ENCODE measurements at places on chromosomes 7 and 10.
A peak's percentile ranks its signal among the peaks of the same experiment; 100 is the strongest.

DNA sequence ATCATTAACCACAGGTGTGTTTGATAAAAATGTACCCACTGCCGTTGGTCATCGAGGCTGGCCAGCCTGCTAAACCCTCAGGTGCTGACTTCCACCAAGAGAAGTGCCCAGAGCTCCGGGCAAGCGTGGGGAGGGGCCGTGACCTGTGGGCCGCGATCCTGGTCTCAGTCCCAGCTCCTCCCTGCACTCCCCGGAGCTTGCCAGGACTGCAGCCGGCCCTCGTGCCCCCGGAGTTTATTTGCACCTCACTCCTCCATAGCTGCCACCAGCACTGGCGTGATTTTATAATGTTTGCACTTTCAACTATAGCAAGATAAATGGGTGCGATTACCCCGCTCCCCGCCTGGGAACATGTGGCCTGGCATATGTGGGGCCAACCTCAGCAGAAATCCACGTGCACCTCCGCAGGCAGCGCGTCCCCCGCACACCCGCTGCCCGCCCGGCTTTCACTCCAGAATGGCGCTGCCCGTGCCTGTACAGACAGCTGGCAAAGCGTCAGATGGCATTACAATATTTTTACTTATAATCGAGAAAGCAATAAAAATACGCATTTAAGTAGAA is 30.8 kb downstream of the UNCX start:
- DNase-seq = no peak

- peak; percentile 21 for DNase-seq
Observed at GRCh38 chr7:38465956-38466355, 165.2 kb downstream of the AMPH start.

DNA sequence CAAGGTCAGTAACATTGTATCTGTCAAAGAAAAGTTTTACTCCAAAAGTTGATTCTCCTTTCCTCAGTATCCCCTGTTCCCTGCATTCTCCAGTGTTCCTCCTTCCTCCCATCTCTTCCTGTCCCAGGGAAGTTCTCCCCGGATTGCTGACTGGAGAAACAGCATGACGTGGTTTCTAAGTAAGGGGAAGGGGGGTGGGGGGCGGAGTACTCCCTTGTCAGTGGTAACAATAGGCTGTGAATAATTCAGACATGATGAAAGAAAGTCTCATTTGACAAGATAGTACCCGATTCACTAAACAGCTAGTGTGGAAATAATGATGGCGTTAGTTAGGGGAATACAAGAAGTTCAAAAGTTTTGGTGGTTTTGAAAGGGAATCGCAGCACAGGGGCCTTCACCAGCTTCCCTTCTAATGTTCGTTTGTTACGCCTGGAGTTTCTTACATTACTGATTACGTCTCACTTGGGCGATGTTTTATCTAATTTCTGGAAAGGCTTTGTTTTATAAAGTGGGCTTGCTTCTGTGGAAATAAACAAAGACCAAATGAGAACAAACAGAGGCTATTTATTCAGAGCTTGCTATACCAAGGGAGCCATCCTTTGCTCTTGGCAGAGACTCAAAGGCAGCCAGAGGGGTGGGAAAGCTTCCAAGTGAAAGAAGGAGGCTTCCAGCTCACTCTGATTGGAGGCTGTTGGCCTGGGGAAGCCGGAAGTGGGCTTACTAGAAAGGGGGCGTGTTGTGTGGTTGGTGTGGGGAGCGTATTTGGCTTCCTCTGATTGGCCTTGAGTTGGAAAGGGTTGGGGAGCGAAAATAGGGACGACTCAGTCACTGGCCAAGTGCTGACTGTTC is 453.7 kb downstream of the SDK1 start:
- DNase-seq = no peak

- DNase-seq = no peak
Observed at GRCh38 chr7:101115215-101115614, 11.7 kb upstream of the SERPINE1 start.

GRCh38 chr10:112716076-112716475 is 234.0 kb upstream of the TCF7L2 start:
- no peak for DNase-seq

- no peak for DNase-seq
Observed at GRCh38 chr7:16447876-16448275, 17.7 kb downstream of the SOSTDC1 start.

DNA sequence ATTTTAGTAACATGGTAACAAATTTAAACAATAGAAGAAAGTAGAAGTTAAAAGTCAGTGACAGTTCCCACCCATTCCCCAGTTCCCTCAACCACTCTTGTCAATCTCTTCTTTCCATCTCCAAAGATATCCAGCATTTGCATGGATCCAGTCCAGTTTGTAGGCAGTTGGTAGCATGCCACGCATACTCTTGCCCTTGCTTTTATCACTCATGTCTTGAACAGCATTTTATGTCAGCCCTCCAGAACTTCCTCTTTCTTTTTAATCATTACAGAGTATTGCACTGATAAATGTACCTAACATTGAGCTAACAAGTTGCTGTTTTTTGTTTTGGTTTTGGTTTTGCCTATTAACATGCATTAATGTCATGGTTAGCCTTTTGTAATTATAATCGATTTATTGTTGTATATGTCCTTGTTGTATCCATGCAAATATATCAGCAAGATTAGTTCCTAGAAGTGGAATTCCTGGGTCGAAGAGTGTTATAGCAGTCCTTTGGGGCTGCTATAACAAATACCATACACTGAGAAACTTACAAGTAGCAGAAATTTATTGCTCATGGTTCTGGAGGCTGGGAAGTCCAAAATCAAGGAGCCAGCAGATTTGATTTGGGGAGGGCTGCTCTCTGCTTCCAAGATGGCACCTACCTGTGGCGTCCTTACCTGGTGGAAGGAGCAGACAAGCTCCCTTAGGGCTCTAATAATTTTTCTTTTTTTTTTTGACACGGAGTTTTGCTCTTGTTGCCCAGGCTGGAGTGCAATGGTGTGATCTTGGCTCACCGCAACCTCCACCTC is 25.7 kb downstream of the CHST3 start:
- DNase-seq = no peak

DNA sequence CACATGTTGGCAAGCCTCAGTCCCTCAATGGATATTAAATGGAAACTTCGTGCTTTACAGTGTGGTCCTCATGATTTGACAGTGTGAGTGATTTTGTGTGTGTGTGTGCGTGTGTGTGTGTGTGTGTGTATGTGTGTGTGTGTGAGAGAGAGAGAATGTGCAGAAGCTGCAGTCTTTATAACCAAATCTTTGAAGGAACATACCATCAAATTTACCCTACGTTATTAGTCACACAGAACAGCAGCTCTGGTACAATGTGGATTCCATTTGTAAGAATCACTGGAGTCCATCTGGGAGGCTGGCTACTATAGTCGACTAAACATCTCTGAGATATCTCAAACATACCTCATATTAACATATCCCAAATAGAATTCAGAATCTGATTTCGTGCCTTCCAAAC is 928.0 kb upstream of the POT1 start:
- no peak for DNase-seq

GRCh38 chr10:101464599-101464998 is 110.6 kb downstream of the BTRC start:
- no peak for DNase-seq

DNA sequence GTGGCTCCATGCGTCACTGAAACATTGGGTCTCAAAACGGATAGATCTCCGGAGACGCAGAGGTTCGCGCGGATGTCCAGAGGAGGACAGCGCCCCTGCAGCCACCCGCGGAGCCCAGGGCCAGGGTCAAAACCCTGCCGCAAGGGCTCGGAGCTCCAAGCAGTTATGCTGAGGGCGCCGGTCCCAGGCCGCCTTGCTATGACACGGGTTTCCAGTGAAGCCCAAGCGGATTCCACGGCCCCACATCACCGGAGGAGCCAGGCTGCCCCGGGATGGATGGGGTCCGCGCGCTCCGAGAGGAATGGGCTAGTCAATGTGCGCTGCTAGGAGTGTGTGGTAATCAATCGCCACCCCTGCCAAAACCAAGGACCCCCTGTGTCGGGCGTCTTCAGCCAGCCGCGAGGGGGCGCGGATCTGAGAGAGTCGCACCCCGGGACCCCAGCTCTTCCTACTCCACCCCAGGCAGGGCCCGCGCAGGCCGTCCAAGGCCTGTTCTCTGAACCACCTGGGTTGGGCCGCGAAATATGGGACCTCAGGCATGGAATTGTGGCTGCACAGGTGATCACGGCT is 5.6 kb upstream of the EMX2 start:
- DNase-seq = no peak

DNA sequence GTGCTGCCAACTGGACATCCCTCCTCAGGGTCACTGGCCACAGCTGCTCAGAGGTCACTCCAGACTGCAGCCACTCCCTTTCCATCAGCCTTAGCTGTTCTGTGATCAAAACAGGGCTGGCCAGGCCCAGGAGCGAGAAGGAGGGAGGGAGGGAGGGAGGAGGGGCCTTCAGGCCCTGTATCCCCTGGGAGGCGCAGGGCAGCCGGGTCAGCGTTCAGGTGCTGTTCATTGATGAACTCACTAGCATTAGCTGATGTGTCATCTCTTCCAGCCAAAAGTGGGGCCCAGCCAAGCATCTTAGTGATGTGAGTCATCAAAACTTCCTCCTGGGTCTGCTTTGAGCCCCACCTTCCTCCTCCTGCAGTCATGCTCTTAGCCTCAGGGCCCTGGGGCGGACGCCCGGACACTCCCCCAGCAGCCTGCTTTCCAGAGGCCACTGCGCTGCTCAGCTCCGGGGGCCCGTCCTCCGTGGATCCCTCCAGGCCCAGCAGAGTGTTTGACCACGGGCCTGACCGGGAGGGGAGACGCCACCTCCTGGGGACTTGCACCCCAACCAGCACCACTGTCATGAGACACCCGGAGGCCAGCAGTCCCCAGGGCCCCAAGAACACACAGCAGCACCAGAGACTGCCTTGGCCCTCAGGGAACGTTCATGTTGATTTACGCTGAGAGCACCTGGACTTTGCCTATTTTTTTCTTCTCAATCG is 149.2 kb downstream of the PRKAG2 start:
- peak; percentile 92 for DNase-seq
